Right lobe of liver (tissue), 6 donors: ENCODE measurements at places on chromosomes 1 and 21.

- no peaks in the 10 kb centered on the region for H3K27me3 ChIP-seq
- peaks cover 23% of the 10 kb centered on the region for H3K36me3 ChIP-seq
- peaks cover 34% of the 10 kb centered on the region for H3K4me1 ChIP-seq
- peak overlapping the region; percentile 64 for H3K4me3 ChIP-seq
- DNase-seq, result no peak
These were observed 16.5 kb downstream of the AKR7A3 start for GRCh38 chr1:19272064-19272463.

- H3K4me3 ChIP-seq, result no peak overlapping the region
- H3K27me3 ChIP-seq, result no peaks in the 10 kb centered on the region
- H3K4me1 ChIP-seq, result no peaks in the 10 kb centered on the region
- no peak overlapping the region for H3K27ac ChIP-seq
These were observed 93.4 kb upstream of the CSF3R start for GRCh38 chr1:36576118-36576517.

- H3K4me3 ChIP-seq, result no peak overlapping the region
- no peaks in the 10 kb centered on the region for H3K36me3 ChIP-seq
- H3K27me3 ChIP-seq, result no peaks in the 10 kb centered on the region
These were observed 239.7 kb downstream of the HLX start for GRCh38 chr1:221118938-221119320.

DNA sequence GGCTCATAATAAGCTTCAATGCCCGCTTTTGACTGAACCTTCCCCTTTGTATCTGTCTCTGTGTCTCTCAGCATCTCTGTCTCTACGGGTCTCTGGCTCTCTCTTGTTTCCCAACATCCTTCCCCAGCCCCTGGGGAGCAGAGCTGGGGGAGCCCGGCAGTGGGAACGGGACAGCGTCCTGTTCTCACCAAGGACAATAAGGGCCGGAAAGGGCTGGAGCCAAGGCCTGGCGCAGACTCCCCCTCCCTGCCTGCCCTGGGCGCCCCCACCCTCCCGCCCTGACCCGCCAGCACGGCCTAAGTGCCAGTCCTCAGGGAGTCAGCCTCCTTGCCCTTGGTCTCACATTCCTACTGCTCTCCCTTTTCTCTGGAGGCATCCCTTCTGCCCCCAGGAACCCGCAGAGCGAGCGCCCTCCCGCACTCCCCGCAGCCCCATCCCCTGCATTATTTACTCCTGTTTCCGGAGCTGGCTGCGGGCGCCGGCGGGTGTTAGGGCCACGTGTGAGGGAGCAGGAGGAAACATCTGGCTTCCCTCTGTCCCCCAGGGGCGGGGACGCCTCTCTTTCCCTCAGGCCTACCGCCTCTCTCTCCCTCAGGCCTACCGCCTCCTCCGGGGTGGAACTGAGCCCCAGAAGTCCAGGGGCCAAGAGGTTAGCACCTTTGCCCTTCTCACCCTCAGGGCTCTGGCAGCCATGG lies 6.5 kb downstream of the KRTCAP2 start:
- peaks cover 10% of the 10 kb centered on the region for H3K36me3 ChIP-seq
- H3K4me1 ChIP-seq, result peaks cover 4% of the 10 kb centered on the region
- no peak overlapping the region for H3K4me3 ChIP-seq
- H3K27me3 ChIP-seq, result no peaks in the 10 kb centered on the region
- peak overlapping the region; percentile 63 for H3K27ac ChIP-seq

GRCh38 chr21:35599164-35599563 lies 461.2 kb downstream of the SETD4 start:
- no peak overlapping the region for H3K4me3 ChIP-seq
- H3K4me1 ChIP-seq, result no peaks in the 10 kb centered on the region
- H3K27me3 ChIP-seq, result no peaks in the 10 kb centered on the region
- H3K36me3 ChIP-seq, result no peaks in the 10 kb centered on the region
- DNase-seq, result no peak

DNA sequence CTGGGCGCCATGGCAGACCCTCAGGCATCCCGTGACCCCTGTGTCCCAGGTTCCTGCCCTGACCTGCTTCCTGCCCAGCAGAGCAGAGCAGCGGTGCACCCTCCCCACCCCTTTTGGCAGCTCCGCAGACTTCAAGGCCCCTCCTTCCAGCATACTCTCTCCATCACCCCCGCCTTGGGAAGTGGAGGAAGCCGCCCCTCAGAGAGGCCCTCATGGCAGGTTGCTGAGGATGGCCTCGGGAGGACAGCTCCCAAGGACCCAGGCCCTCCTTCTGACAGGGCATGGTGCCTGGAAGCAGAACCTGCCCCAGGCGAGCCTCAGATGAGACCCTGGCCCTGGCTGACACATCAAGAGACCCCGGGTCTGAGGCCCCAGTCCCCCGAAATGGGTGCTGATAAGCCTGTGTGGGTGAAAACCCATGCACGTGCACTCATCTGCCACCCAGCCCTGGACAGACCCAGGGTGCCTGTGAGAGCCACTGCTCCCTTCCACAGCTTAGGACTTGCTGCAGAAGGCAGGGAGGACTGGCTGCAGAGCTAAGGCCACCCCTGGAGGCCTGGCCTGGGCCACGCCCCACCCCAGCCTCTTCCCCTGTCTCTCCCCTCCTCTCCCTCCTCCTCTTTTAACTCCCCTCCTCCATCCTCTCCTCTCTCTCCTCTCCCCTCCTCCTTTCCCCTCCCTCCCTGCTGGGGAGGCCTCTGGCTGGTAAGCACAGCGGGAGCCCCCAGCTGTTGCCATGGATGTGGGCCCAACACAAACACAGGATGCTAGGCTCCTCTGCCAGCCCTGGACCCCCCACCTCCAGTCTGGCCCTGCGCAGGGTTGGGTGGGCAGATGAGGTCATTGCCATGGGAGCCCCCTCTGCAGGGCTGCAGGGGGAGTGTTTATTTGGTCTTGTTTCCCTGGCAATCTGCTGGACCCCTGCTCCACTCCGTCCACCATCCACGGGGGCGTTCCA lies 33.7 kb downstream of the WNT9A start:
- H3K4me1 ChIP-seq, result no peaks in the 10 kb centered on the region
- no peaks in the 10 kb centered on the region for H3K36me3 ChIP-seq
- H3K4me3 ChIP-seq, result no peak overlapping the region
- H3K27me3 ChIP-seq, result no peaks in the 10 kb centered on the region
- no peak overlapping the region for H3K27ac ChIP-seq
- no peak for DNase-seq

- peak; percentile 68 for DNase-seq
- no peaks in the 10 kb centered on the region for H3K4me1 ChIP-seq
- no peak overlapping the region for H3K27ac ChIP-seq
These were observed 14.4 kb downstream of the TMPRSS3 start for GRCh38 chr21:42381347-42381984.

GRCh38 chr1:246302711-246303317 lies 204.3 kb downstream of the SMYD3 start:
- no peak overlapping the region for H3K4me3 ChIP-seq
- no peaks in the 10 kb centered on the region for H3K27me3 ChIP-seq
- no peak for DNase-seq
- H3K36me3 ChIP-seq, result no peaks in the 10 kb centered on the region
- no peak overlapping the region for H3K27ac ChIP-seq

GRCh38 chr1:159469921-159470533 lies 30.5 kb downstream of the OR10J1 start:
- H3K4me1 ChIP-seq, result no peaks in the 10 kb centered on the region
- H3K27ac ChIP-seq, result no peak overlapping the region
- no peaks in the 10 kb centered on the region for H3K27me3 ChIP-seq
- H3K36me3 ChIP-seq, result no peaks in the 10 kb centered on the region
- no peak for DNase-seq
- H3K4me3 ChIP-seq, result no peak overlapping the region

DNA sequence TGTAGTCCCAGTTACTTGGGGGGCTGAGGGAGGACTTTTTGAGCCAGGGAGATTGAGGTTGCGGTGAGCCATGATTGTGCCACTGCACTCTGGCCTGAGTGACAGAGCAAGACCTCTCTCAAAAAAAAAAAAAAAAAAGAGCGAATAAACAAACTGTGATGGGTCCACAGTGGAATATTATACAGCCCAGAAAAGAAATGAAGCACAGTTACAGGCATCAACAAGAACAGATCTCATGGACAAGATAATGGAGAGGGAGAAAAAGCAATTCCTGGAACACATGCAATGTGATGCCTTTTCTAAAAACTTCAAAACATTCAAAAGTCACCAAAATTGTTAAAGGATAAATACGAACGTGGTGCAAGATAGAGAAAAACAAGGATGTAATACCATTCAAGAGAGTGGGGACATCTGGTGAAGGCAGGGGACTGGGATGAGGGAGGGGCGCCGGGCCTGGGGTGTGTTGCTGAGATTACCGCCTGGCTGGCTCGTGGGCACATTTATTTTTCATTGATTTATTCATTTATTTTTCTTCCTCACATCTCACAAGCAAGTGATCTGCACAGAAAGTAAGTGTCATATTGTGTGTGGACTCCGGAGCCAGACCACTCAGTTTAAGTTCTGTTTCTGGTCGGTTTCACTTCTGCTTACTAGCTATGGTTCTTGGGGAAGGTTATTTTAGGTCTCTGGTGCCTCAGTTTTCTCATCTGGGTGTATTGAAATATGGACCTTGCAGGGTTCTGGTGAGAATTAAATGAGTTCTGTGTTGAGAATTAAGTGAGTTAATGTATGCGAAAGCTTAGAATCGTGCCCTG lies 30.1 kb downstream of the ABCG1 start:
- DNase-seq, result no peak
- H3K27me3 ChIP-seq, result no peaks in the 10 kb centered on the region
- no peaks in the 10 kb centered on the region for H3K4me1 ChIP-seq
- no peak overlapping the region for H3K27ac ChIP-seq

GRCh38 chr21:44377201-44377921 lies 23.9 kb downstream of the TRPM2 start:
- H3K4me1 ChIP-seq, result no peaks in the 10 kb centered on the region
- no peaks in the 10 kb centered on the region for H3K27me3 ChIP-seq
- no peaks in the 10 kb centered on the region for H3K36me3 ChIP-seq
- no peak overlapping the region for H3K27ac ChIP-seq
